Erythroblast (primary cell): ENCODE measurements at places on chromosomes 2 and 18.
A peak's percentile ranks its signal among the peaks of the same experiment; 100 is the strongest.

DNA sequence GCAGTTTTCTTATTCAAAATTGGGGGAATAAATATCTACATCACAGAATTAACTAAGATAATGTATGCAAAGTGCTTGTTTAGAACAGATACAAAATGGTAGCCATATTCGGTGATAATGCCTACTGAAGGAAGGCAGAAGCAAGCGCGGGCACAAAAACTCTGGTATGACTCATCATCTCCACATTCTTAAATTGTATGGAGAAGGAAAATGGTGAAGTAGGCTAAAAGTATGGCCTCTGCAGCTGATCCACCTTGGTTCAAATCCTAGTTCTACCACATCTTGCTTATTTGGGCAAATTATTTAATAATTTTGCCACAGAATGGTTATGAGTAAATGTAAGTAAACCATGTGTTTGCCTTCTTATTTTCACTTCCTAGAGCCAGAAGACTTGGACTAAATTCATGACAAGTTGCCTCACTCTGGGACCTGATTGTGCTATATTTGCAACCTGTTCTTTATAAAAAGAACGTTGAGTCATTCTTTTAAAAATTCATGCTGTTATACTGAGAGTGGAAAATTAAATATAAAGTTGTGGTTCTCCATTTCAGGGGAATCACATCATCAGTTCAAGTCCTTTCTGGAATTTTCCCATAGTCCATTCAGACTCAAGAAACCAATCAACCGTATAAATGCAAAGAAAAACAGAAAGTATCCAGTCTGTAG is 9.0 kb upstream of the CDK15 start:
- no peak for DNase-seq

DNA sequence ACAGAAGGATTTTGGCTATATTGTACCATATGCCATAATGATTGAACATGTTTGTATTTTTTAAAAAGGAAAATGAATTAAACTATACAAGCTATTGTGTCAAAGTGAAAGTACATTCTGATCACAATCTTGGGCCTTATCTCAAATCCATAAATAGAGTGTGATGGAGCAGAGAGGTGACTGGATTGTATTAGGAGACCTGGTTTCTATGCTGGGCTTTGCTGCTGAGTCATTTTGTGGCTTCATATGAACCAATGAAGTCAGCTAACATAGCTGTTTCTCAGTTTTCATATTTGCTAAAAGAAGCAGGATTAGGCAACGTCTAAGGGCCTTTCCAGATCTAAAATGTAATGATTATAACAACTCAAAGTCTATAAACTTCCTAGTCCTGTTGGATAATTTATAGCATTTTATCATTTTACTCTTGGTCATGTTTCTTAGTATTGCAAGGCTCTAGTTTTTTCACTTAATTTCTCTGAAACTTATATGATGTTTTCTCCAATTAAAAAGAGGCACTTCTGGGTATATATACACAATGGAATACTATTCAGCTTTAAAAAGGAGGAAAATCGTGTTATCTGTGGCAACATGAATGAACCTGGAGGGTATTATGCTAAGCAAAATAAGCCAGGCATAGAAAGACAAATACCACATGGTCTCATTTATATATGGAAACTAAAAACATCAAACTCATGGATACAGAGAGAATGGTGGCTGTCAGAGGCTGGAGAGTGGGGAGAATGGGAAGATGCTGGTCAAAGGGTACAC is 112.3 kb downstream of the MEP1B start:
- no peak for DNase-seq

- peak; percentile 5 for DNase-seq
Measured at GRCh38 chr2:224151680-224152310, 112.7 kb upstream of the SERPINE2 start.

DNA sequence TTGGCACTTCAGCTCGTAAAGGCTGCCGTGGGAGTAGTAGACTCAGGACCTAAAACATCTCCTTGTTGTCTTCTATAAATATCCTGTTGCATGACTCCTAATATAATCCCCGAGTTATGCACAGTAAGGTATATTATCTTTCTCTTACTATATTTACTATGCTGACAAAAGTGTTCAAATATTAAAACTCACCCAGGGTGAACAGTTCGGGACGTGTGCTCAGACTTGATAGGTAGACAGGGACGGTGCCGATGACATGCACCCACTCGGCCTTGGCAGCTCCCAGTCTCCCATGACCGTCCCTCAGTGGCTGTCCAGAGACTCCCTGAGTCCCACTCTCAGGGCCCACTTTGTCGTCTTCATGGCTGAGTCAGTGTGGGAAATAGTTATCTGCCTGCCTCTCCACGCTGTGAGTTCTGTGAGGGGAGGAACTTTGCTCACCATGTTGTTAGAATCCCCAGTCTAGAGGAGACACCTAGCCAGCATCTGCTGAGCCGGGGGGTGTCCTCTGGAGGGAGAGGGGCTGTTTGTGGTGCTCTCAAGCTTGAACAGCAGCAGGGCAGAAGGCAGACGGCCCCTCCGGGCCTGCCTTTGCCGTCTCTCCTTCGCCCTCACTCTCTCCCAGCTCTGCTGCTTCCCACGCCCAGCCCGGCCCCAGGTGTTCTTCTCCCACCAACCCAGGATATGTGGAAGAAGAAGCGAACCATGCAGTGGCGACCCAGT is 75.0 kb downstream of the DGKD start:
- no peak for DNase-seq

DNA sequence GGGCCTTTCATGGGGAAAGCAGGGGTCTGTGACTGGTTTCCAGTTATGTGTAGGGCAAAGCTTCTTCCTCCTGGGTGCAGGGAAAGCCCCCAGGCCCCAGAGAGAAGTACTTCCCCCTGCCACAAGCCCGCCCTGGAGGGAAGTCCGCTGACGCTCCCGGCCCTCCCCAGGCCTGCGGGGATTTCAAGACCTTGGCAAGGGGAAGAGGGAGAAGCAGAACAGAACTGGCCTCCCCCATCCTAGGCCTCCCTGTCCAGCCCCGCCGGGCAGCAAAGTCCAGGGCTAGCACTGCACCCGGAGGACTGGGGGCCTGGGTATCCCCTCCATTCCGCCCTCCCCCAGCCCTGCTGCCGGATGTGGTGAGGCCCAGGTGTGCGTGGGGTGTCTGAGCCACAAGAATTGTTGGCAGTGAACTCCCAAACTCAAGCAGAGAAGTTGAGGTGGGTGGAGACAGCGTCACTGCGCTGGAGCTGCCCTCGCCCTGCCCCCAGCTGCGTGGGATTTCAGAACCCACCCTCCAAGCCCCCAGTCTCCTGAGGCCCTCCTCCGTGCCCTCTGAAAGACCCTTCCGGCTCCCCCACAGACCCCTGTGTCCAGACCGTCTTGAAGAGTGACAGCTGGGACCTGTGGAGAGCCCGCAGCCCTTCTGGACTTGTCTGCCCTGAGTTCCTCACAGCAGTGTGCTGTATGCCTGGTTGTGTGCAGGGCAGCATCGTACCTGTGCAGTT is 1.1 kb upstream of the DUSP2 start:
- DNase-seq = peak; percentile 36

- DNase-seq = peak; percentile 76
Measured at GRCh38 chr2:241507430-241508239, 749 bp downstream of the STK25 start.

DNA sequence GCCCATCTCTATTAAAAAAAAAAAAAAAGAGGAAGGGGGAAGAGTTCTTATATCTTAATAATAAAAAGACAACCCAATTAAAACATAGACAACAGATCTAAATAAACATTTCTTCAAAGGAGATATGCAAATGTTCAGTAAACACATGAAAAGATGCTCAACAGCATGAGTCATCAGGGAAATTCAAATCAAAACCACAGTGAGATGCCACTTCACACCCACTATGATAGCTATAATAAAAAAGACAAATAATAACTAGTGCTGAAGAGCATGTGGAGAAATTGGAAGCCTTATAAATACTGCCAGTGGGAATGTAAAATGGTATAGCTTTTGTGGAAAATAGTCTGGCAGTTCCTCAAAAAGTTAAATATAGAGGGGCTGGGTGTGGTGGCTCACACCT is 61.5 kb upstream of the CYP20A1 start:
- DNase-seq = no peak

GRCh38 chr2:117603060-117603459 is 211.4 kb upstream of the DDX18 start:
- no peak for DNase-seq

DNA sequence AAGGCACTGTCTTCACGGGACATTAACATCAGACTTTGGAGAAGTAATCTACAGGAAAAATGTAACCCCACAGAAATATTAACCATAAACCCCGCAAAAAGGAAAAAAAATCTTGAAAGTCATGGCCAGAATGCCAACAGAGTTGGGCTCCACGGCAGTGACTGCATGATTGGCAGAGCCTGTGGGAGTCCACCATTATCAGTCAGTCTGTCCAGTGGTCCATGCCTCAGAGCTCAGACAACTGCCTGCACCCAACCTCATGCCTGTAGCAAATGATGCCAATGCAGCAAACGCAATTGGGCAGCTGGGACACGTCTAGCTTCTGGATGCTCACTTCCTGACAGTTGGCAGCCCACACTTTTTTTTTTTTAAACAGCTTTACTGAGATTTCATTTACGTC is 5.1 kb upstream of the PPIG start:
- no peak for DNase-seq

DNA sequence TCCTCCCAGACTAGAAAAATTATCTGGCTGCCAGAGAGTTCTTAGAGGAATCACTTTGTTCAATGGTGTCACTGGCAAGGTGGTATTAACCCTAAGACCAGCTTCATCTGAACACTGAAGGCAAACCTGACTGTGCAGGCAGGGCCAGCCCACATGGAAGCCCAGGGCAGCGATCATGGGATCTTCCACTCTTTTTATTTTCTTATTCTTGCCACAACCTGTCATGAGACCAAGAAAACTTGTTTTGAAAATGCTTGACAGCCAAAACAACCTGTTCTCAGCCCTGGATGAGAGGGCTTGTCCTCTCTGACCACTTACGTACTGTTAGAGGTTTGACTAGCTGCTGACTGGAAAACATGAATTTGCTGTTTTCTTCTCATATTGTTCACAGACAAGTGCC is 75.3 kb upstream of the FOSL2 start:
- no peak for DNase-seq

DNA sequence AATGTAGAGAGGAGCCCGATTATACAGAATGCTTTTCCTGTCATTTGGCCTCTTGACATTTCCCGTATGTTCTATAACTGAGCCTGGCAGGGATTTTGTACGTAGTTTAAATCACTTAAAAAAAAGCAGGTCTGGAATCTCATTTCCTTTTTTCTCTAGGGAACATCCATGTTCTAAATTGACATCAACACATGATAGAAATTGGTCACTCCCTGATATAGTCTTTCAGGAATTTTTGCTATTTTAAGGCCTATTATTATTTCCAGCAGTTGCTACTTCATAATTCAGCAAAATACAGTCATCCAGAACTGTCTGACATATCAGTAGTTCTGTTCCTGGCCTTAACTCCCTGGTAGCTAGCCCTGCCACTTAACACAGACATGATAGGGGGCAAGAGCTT is 565.7 kb upstream of the ZEB2 start:
- no peak for DNase-seq

DNA sequence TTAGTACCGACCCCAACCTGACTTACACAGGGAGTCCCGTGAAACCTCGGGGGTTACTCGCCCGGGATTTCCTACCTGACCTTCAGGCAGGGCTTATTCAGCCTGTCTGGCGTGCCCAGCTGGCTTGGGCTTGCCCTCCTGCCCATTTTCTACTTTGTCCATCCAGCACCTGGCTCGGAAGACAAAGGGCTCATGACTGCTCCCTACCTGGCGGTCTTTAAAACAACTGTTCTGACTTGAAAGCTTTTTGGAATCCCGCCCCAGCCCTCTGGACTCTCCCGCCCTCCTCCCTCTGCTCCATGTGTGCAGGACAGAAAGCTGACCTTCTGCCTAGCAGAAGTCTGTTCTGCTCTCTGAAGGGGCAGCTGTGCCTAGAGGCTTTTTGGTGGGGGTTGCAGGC is 43.1 kb downstream of the ACKR3 start:
- DNase-seq = no peak

DNA sequence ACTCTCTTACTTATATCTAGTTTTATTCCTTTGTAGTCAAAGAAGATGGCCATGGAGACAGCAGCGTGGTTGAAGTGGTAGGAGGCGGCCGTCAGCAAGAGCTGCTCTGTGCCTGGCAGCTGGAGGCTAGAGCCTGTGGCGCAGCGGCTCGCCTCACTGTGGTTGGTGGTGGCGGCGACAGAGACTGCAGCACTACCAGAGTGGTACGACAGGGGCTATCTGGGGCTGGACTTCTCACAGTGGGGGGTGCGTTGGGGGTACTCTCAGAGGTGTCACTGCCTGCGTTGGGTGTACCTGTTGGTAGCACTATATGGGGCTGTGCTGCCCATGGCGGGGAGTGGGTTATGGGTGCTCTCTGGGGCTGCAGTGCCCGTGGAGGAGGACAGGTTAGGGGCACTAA is 8.5 kb upstream of the ANKRD62 start:
- no peak for DNase-seq

GRCh38 chr18:24914685-24915084 is 437.3 kb downstream of the ZNF521 start:
- DNase-seq = no peak

DNA sequence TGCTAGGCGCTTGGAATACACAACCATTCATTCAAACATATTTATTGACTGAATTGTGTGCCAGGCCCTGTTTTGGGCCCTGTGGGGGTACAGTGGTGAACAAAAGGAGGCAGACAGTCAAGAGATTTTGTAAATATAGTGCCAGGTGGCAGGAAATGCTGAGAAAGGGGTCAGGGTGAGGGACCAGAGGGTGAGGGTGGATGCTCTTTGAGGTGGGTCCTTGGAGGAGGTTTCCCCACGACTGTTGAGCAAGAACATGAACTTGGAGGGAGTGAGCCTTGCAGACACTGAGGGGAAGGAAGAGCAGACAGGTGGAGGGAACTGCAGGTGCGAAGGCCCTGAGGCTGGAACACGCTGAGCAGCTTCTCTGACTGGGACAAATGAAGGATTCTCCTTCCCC is 40.7 kb downstream of the ODC1 start:
- no peak for DNase-seq
